Activated CD4-positive, alpha-beta T cell treated with anti-CD3 and anti-CD28 coated beads for 36 hours (primary cell): ENCODE measurements at places on chromosomes 7 and 10.

- no peak for DNase-seq
Measured at GRCh38 chr10:78804411-78805032, 264.2 kb upstream of the ZMIZ1 start.

DNA sequence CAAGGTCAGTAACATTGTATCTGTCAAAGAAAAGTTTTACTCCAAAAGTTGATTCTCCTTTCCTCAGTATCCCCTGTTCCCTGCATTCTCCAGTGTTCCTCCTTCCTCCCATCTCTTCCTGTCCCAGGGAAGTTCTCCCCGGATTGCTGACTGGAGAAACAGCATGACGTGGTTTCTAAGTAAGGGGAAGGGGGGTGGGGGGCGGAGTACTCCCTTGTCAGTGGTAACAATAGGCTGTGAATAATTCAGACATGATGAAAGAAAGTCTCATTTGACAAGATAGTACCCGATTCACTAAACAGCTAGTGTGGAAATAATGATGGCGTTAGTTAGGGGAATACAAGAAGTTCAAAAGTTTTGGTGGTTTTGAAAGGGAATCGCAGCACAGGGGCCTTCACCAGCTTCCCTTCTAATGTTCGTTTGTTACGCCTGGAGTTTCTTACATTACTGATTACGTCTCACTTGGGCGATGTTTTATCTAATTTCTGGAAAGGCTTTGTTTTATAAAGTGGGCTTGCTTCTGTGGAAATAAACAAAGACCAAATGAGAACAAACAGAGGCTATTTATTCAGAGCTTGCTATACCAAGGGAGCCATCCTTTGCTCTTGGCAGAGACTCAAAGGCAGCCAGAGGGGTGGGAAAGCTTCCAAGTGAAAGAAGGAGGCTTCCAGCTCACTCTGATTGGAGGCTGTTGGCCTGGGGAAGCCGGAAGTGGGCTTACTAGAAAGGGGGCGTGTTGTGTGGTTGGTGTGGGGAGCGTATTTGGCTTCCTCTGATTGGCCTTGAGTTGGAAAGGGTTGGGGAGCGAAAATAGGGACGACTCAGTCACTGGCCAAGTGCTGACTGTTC, 453.7 kb downstream of the SDK1 start:
- DNase-seq: no peak

DNA sequence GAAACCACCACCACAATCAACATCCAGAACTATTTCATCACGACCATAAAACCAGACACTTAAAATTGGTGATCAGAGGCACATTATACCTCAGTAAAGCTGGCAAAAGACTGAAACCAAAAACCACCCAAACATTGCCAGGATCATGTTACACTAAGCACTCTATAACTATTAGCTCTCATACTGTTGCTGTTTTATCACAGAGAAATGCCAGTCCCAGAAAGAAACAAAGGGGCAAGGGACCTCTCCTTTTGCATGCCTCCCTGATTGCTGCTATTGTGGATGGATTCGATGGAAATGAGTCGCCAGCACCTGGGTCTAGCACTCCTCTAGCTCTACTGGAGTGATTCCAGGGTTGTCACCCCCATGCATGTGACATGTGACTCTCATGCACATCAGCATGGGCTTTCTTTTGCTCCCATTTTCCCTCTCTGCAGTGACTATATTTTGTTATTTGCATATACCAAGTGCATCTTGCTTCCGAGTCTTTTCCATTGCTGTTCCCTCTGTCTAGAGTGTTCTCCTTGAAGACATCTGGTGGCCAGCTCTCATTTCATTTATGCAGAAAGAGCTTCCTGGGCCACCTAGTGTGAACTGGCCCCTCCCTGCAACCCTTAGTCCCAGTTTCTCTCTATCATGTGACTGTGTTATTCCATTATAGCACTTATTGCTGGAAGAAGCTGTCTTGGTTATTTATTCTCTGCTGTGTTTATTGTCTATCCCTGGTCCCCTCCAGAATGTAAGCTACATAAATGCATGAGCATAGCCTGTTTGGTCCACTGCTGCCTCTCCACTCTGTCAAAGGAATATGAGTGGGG, 300.6 kb downstream of the PLXNA4 start:
- no peak for DNase-seq

DNA sequence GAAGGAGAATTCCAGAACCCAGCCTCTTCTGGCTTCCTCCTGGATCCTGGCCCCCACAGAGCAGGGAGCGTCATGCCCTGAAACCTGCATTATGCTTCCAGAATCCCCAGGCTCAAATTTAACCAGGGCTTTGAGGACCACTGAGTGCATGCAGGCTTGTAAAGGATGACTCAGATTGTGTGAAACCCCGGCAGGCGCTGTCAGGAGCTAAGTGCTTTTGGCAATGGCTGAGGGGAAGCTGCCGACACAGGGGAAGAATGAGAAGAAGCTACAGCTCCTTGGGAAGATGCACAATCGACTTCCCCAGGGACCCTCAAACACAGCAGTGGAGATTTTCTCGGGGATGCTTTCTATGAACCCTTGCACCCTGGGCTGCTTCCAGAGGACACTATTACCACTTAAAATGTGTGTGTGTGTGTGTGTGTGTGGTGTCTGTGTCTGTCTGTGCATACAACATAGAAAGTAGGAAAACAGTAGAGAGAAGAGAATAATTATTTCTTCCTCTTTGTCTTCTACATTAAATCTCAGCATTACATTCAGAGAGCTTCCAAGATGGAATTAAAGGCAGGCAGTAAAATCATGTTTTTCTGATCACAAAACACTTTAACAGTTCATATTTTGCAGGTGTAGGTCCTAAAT, 183.5 kb upstream of the INHBA start:
- DNase-seq: peak; percentile 27

DNA sequence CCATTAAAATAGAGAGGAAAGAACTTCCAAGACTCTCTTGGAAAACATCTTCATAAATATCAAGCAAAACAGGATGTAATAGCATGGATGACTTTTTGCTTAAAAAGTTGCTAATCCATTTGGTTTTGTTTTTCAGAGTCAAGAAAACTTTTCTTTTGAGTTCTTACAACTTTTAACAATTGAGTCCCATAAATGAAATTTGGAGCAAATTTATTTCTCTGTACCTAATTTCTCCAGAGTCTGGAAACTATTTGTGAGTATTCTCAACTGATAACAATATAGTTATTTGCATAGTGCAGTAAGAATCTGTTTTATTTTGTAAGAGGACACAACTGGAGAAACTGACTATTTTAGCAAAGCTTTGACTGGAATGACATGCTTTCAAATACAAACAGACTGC, 606.3 kb upstream of the IGFBP3 start:
- no peak for DNase-seq

DNA sequence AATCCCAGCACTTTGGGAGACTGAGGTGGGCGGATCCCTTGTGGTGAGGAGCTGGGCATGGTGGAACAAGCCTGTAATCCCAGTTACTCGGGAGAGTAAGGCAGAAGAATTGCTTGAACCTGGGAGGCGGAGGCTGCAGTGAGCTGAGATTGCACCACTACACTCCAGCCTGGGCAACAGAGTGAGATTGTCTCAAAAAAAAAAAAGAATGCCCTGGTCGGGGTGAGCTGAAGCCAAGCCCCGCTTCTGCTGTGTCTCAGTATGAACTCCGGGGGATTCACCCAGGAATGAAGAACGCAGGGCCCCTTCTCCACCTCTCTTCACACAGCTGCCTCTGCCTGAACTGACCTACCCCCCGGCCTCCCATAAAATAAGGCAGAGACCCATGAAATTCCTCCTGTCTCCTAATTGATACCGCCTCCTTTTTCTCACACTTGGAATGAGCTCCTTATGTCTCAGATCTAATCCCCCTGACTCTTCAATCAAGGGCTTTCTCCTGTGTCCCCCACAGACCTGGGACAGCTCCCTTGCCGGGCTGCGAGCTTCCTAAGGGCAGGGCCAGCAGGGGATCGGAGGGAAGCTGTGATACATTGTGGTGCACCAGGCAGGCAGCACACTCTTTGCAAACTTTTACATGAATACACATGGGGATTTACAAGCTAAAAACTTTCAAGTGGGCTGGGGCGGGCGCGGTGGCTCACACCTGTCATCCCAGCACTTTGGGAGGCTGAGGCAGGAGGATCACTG, 911 bp upstream of the ZP3 start:
- no peak for DNase-seq

GRCh38 chr10:114837690-114838089, 16.1 kb downstream of the FHIP2A start:
- no peak for DNase-seq

- DNase-seq: no peak
Measured at GRCh38 chr7:31120800-31121513, 68.8 kb downstream of the ADCYAP1R1 start.

- no peak for DNase-seq
Measured at GRCh38 chr10:104330168-104331110, 7.8 kb downstream of the ITPRIP start.

GRCh38 chr10:44745920-44746319, 165.2 kb upstream of the TMEM72 start:
- DNase-seq: no peak

DNA sequence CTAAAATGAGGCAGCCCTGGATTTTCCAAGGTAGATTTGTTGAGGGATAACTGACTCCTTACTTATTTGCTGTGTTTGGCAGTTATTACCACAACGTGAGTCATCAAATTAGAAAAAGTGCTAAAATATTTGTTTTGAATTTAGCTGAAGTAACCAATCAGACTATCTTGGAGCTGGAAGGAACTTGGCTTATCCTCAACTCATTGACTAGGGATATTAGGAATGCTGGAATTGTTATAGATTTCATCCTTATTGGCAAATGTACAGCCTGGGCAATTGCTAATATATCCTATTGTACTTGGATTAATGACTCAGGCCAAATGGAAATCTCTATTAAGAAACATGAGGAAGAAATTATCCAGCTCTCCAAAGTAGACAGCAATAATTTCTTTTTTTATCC, 1189.0 kb upstream of the LRRN3 start:
- DNase-seq: no peak

- no peak for DNase-seq
Measured at GRCh38 chr7:127794136-127794535, 142.1 kb downstream of the SND1 start.

DNA sequence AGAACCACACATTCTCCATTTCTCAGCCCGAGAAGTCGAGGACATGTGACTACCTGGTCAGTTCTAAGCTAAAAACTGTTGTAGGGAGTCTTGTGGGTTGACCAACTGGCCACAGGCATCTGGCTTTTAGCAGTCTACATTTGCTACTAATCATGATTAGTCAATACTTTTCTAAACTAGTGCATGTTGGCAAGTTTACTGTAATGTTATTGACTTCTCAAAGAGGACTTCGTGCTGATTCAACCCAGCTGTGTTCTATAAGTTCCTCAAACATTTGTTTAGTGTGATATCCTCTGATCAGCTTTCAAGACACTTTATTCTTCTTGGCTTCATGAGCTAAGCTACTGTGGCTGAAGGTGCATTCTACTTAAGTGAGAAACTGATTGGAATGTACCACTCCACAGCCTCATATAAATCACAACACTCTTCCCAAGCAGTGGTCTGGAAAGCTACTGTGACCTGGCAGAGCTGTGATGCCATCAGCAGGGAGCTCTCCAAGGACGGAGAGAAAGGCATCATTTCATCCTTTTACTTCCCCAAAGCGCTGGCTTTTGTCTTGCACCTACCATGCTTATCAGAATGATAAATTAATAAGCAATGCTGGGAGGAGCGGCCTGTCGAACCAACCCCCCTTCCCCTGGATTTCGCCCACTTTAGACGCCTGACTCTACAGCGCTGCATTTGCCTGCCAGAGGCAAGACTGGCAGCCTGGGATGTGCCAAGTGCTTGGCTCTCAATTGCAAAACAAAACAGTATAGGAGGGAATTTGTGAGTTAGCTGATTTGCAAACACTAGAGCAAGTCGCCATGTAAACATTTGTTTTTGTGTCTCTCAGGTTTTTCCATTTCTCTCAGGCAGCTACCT, 206.7 kb upstream of the PLXNA4 start:
- no peak for DNase-seq

GRCh38 chr7:23292623-23293022, 6.5 kb upstream of the MALSU1 start:
- DNase-seq: no peak

- DNase-seq: no peak
Measured at GRCh38 chr7:425794-426188, 93.9 kb downstream of the PDGFA start.
